ENCODE measurements at places on chromosomes 6 and 20.

GRCh38 chr6:119337252-119337651, 12.3 kb downstream of the MAN1A1 start:
- no peak for DNase-seq

DNA sequence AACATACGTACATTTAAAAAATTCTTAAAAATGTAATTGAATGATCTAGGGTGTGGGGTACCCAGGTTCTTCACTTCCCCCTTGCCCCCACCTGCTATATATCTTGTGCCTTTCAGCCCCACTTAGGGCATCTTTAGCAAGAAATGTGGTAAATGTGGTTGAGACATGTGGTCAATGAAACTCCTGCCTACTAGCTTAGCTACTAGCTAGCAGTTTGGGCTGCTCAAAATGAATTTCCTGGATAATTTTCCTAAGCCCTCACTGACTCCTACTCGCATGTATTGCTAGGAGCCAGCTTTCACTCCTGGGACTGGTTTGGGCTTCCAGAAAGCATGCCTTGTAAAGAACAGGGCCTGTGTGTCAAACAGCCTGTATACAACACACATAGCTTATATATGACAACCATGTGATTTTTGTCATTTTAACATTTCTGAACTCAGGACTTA, 257.3 kb downstream of the ATXN1 start:
- DNase-seq: no peak

DNA sequence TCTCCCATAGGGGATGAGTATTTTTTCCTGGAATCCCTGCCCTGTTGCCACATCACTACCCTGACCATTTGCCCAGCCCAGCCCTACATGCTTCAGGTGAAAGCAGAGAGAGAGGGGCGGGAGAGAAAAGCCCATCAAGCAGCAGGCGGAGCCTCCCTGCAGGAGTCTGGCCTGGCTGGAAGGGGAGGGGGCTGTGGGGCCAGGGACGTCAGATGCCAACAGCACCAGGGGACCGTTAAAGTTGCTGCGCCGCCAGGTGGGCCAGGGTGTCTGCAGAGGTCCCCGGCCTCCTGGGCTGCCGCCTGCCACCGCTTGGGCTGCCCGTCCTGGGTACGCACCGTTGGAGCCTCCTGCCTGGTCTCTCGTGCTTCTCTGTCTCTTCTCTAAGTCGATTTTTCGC, 757 bp upstream of the R3HDML start:
- no peak for DNase-seq

DNA sequence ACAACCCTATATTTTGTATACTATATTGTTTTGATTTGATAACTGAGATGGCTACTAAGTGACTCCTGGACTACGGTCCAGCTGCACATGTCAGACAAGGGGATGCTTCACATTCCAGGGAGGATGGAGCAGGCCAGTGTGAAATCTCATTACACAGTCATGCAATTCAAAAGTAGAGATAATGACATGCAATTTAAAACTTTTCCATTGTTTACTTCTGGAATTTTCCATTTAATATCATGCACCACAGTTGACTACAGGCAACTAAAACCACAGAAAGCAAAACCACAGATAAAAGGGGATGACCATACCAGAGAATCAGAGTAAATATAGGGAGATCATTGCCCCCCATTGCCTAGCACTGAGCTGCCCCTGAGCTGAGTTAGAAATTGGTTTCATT, 366.4 kb downstream of the BTBD9 start:
- no peak for DNase-seq

GRCh38 chr6:47303342-47303741, 6.4 kb downstream of the TNFRSF21 start:
- no peak for DNase-seq
